ENCODE measurements at places on chromosomes 4 and X.

GRCh38 chr4:168153596-168154440 lies 61.5 kb downstream of the ANXA10 start:
- peak; percentile 79 for DNase-seq

DNA sequence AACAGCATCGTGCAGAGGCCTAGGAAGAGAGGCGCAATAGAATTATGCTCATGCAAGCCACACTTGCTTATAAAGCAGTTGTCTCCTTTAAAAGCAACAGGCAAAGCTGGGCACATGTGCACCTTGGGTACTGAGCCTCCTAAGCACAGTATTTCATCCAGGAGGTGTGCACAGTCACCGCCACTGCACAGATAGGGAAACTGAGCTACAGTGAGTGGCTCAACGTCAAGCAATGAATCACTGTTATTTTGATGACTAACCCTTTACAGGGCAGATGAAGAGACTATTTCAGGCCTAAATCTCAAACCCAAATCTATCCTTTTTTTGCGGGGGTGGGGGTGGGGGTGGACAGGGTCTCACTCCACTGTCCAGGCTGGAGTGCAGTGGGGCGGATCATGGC lies 42.3 kb downstream of the BCOR start:
- DNase-seq: no peak

- no peak for DNase-seq
These were observed 37.9 kb upstream of the PAPSS1 start for GRCh38 chr4:107757864-107758476.

GRCh38 chr4:151688003-151688784 lies 72.6 kb downstream of the GATB start:
- no peak for DNase-seq

GRCh38 chr4:190020790-190021717 lies 6.0 kb downstream of the FRG2 start:
- DNase-seq: no peak

DNA sequence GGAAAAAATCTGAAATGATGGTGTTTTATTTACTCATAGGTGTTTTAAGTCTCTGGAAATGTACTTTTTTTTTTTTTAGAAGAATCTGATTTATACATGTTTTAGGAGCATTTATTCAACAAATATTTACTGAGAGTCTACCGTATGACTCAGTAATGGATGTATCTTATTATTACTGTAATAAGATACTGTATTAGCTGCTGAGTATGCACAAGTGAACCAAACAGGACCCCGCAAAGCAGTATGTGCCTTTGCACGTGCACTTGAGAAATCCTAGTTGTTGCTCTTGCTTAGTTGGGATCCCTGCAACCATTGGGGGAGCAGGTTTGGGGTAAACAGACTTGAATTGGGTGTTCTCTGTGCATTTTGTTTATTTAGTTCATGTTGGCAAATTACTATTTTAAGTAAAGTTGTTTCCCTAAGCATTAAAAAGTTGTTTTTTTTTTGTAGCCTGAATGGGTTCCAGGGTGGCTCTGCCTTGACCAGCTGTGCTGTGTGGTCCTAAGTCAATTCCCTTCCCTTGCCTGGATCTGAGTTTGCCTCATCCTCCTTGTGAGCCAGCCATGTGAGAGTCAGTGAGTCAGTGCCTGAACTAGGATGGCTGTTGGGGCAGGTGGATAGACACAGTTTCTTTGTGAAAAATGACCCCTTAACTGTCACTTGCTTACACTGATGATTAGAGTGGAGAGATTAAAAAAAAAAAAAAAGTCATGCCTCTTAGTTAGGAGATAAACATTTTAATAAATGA lies 27.7 kb downstream of the DCUN1D4 start:
- no peak for DNase-seq

DNA sequence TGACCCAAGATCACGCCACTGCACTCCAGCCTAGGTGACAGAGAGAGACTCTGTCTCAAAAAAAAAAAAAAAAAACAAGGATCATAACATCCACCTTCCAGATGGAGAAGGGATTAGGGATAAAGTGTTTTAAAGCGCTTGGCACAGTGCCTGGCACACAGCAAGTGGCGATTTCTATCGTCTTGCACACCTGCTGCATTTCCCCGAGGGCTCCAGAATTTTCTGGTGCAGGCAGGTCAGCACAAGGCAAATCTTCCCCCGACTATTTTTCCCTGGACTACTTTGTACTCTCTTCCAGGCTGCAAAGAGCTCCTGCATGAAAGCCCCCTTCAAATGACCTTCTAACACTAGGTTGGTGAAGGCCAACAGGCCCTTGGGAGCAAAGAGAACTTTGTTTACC lies 57.3 kb downstream of the APBB2 start:
- no peak for DNase-seq
